ENCODE measurements at places on chromosomes 3 and 15. TPM values are rescaled to one million over a fixed set of nuclear protein-coding genes. Genes with fewer than 3 reads are reported as not detected.

DNA sequence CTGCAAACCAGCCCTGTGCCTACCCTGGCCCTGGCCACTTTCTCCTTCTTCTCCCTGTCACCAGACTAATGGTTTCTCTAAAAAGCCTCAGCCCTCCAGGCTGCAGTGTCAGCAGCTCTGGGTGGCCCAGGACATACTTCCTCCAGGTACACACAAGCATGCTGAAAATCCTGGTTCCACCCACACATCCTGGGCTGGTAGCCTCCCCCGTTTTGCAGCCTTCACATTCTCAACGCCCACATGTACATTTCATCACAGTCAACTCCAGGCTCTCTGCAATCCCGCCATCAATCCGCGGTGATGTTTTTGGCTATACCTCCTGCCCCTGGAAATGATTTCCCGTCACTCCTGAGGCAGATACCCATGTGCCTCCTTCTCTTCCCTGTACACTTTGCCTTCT lies 59.4 kb downstream of the MAGEF1 start:
- no peak for DNase-seq
- no peaks in the 10 kb centered on the region for H3K36me3 ChIP-seq
- no peak overlapping the region for H3K27ac ChIP-seq
- no peaks in the 10 kb centered on the region for H3K4me1 ChIP-seq
- H3K4me3 ChIP-seq = no peak overlapping the region
- H3K27me3 ChIP-seq = no peaks in the 10 kb centered on the region

The PDZRN3 gene
- total RNA-seq = 66.8 TPM

DNA sequence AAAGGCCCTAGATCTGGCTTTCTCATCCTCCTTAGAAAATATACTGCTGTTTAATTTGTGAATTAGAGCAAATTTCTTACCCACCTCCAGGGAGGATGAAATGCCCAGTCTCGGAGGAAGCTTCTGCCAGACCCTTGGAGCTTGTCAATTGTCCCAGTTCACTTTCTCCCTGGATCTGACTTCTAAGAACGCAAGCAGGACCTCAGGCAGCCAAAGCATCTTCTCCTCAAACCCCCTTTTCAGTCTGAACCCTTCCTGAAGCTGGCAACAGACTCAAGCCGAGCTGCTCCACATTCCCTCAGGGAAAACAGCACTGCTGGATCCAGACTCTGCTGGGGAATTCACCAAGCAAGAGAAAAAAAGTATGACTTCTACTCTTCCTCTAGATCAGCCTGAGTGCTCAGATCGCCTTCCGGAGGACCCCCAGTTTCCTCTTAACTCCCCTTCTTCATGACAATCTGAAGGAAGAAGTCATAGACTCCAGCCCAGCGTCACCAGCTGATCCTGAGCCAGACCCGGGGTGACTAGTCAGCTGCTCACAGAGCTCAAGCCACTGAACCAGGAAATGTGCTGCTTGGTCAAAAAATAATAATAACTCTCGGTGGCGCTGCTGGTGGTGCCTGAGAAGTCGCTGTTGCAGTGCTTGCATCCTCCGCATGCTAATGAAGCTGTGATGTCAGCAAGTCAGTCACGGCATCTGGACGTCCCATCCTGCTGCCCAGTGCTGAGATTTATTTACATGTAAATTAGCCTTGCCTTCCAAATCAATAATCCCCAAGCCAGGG lies at the start of gene PRICKLE2:
Gene PRICKLE2 (minus strand): TSS at position 641 of the 785 bp plus-strand sequence. CDS start 26,539 bp downstream, outside the sequence.
- H3K27me3 ChIP-seq = no peaks in the 10 kb centered on the region
- DNase-seq = peak; percentile 94
- peak within 1 kb of the TSS; percentile 43 for H3K4me3 ChIP-seq

- peak; percentile 63 for DNase-seq
- H3K36me3 ChIP-seq = no peaks in the 10 kb centered on the region
- peak overlapping the region; percentile 41 for H3K27ac ChIP-seq
- peaks cover 21% of the 10 kb centered on the region for H3K4me1 ChIP-seq
- H3K4me3 ChIP-seq = no peak overlapping the region
- no peaks in the 10 kb centered on the region for H3K27me3 ChIP-seq
Measured at GRCh38 chr3:50515565-50516439, 12.4 kb upstream of the CACNA2D2 start.

- H3K27me3 ChIP-seq = no peaks in the 10 kb centered on the region
- DNase-seq = no peak
- H3K4me1 ChIP-seq = no peaks in the 10 kb centered on the region
Measured at GRCh38 chr3:7854266-7854665, 647.4 kb upstream of the LMCD1 start.

- H3K4me1 ChIP-seq = peaks cover 4% of the 10 kb centered on the region
- no peak overlapping the region for H3K4me3 ChIP-seq
- no peaks in the 10 kb centered on the region for H3K27me3 ChIP-seq
- H3K36me3 ChIP-seq = peaks cover 12% of the 10 kb centered on the region
- H3K27ac ChIP-seq = no peak overlapping the region
Measured at GRCh38 chr3:105686278-105686897, 182.4 kb downstream of the CBLB start.

DNA sequence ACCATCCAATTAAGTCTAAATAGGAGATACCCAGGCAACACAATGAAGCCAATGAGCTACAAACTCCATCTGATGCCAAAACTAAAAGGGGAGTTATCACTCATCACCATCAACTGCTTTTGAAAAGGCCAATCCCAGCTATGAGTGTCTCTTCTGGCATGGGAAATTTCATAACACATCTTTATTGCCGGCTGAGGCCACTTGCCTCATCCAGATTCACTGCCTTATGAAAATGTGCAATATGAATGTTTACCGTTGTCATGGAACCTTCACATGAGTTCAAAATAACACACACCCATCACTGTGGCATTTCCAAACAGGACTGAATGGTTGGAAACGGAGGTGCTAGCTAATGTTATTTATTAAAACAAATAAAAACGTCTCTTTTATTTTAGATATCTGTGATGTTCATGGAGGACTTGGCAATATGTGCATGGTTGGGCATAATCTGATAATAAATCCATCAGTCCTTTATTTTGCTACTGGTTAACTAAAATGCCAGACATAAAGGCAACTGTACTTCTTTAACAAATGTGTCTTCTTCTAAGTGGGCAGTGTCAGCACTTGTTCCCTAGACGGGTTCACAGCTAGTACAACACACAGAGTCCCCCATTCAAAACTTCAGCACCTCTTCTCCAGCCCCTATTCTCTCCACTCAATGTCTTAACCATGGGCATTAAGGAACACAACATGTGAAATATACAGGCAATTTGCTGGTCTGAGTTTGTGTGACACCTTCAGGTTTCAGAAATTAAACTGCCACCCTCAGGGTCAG lies 143.9 kb downstream of the MAGI1 start:
- no peak overlapping the region for H3K4me3 ChIP-seq
- no peaks in the 10 kb centered on the region for H3K4me1 ChIP-seq
- peak overlapping the region; percentile 67 for H3K27ac ChIP-seq
- no peak for DNase-seq
